ENCODE measurements at places on chromosomes 11 and 22.

- no peak for DNase-seq
Observed at GRCh38 chr11:117478926-117479325, 151.3 kb downstream of the CEP164 start.

GRCh38 chr22:49372111-49372529 lies 455.6 kb downstream of the BRD1 start:
- no peak for DNase-seq

DNA sequence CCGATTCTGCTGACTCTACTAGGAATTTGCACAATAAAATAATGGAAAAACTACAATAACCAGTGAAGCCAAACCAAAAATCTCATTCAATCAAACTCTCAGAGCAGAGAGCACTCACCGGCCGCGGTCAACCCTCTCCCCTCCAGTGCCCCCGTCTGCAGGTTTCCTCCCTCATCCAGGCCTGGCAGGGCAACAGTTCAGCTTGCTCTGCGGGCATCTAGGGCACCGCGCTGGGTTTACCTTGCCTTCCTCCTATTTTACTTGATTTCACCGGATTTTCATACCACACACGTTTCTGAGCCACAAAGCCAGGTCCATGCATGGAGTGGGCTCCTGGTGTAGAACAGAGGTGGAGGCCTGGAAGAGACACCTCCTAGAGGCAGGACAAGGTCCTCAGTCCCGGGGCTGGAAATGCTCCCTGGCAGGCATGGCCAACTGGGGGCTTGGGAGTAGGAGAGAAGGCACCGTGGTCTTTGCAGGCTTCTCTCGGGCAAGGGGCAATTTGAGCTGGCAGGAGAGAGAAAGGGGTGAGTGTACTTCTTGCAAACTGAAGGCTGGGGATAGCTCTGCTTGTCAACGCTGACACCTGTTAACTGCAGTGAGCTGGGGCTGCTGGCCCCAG lies 938.4 kb downstream of the BRD1 start:
- DNase-seq, result no peak

DNA sequence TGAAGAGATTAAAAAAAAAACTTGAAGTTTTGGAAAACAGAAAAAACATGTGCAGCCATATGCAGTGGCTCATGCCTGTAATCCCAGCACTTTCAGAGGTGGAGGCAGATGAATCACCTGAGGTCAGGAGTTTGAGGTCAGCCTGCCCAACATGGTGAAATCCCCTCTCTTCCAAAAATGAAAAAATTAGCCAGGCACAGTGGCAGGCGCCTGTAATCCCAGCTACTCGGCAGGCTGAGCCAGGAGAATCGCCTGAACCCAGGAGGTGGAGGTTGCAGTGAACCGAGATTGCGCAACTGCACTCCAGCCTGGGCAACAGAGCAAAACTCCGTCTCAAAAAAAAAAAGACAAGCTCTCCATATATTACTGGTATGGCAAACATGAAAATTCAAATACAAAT lies 7.6 kb downstream of the DLG2 start:
- no peak for DNase-seq

DNA sequence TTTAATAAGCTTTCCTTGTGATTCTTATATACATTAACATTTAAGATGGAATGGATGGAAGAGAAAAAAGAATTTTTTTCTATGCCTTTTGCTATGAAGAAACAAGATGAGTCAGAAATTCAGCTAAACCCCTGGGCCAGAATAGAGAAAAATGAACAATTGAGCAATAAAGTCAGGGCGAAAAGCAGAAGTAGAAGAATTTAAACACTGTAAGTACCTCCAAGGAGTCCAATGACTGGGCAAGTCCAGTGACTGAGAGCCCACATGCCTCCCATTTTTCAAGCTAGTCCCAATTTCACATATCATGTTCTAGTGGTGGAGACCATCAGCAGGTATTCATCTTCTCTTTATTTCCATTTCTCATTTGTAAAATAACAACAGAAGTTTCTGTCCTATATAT lies 18.6 kb upstream of the APLP2 start:
- no peak for DNase-seq

- DNase-seq, result no peak
Observed at GRCh38 chr11:76939219-76939631, 78.5 kb downstream of the ACER3 start.

- DNase-seq, result no peak
Observed at GRCh38 chr11:47099214-47099917, 77.3 kb downstream of the ARFGAP2 start.

DNA sequence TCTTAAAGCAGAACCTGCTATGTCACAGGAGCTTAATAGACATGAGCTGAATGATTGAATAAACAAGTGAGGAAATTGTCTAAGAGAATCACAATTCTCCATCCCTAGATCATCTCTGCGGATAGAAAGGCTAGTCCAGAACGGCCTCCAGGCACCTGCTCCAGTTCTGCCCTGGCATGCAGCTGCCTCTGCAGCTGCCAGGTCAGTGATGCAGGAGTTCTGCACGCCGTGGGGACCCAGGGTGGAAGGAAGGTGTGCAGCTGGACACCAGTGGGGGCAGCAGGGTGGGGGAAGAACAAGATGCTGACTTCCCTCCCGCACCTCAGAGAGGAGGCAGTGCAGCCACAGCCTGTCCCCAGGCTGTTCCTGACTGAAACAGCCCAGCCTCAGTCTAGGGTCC lies 192.1 kb upstream of the NCAM1 start:
- no peak for DNase-seq

- DNase-seq, result no peak
Observed at GRCh38 chr22:17828502-17829080, 54.3 kb upstream of the BID start.

DNA sequence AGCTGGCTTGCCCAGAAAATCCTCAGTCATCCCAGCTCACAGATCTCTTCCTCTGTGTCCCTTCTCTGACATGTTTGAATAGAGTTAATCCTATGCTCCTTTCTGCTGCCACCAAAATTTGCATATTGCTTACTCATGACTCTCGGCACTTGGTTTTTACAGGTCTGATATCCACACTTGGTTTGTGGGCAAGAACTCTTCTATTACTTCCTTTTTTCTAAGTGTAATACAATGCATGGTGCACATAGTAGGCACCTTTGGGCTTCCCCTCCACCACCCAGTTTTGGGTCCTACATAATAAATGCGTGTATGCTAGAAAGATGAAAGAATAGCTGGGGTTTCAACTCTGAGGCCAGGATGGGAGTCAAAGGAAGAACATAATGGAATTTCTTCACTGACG lies 69.7 kb upstream of the GRK3 start:
- DNase-seq, result no peak

DNA sequence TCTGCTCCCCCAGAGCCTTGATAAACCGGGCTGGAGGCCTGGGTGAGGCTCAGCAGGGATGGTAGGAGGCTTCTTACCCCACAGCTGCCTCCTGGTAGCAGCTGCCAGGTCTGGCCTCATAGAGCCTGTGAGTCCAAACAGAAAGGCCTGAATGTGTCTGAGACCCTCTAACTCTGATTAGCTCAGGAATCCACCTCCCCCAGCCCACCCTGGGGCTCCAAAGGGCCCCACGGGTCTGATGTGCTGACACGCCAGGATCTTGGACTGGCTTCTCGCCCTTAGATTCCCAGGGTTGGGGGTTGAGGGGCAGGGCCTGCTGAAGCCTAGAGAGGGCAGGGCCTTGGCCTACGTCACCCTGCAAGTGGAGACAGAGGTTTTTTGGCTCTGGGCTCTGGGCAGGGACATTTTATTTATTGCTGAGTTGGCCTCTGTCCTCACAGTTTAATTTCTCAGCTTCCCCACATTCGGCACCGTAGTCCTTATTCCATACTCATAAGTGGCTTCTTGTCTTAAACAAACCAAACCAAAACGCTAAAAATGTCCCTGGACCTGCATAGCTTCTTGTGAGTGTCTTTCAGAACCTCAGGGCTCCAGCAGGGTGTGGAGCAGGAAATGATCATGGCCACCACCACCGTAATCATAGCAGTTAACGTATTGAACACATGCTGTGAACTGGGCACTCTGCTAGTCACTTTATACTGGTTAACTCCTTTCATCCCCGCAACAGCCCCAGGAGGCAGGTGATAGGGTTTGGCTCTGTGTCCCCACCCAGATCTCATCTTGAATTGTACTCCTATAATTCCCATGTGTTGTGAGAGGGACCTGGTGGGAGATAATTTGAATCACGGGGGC lies 25.1 kb downstream of the KIAA1671 start:
- DNase-seq, result no peak

Measured in CD4-positive, alpha-beta T cell treated with Interleukin-4 for 1 hour (primary cell).